ENCODE measurements at places on chromosomes 7 and 10.
A peak's percentile ranks its signal among the peaks of the same experiment; 100 is the strongest.

GRCh38 chr10:97356318-97356914 is 21.9 kb upstream of the FRAT2 start:
- DNase-seq: no peak

DNA sequence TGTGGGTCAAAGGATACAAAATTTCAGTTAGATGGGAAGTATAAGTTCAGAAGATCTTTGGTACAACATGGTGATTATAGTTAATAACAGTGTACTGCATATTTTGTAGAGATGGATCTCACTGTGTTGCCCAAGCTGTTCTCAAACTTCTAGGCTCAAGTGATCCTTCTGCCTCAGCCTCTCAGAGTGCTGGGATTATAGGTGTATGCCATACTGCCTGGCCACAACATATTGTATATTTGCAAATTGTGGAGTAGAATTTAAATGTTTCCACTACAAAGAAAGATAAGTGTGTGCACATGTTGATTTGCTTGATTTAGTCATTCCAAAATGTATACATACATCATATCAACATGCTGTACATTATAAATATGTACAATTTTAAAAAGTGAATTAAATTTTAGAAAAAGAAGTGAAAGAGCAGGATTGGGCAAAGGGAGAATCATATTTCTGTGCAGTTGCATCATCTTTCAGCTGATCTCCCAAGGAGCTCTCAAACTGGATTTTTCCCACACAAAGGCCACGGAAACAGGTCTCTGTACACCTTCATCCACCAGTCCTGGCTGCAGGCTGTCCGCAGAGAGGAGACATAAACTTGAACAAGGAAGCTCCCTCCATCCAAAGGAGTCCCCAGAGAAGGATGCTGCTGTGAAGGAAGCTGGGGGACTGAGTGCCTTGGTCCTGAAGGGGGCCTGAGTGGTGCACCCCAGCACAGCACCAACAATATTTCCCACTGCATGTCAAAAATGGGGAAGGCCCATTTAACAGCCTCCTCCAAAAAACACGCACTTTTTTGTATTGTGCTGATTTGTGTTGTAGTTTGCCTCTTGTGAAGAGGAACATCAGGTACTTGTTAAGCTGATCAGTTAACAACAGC is 217.1 kb upstream of the GHITM start:
- DNase-seq: no peak

- DNase-seq: peak; percentile 78
These were observed 58.4 kb downstream of the CHCHD3 start for GRCh38 chr7:133023370-133024071.

GRCh38 chr10:102327002-102327401 is 68.5 kb upstream of the NFKB2 start:
- no peak for DNase-seq

- no peak for DNase-seq
These were observed 203.3 kb downstream of the SDK1 start for GRCh38 chr7:3504384-3504783.

GRCh38 chr7:84399661-84400060 is 205.1 kb upstream of the SEMA3A start:
- DNase-seq: no peak

DNA sequence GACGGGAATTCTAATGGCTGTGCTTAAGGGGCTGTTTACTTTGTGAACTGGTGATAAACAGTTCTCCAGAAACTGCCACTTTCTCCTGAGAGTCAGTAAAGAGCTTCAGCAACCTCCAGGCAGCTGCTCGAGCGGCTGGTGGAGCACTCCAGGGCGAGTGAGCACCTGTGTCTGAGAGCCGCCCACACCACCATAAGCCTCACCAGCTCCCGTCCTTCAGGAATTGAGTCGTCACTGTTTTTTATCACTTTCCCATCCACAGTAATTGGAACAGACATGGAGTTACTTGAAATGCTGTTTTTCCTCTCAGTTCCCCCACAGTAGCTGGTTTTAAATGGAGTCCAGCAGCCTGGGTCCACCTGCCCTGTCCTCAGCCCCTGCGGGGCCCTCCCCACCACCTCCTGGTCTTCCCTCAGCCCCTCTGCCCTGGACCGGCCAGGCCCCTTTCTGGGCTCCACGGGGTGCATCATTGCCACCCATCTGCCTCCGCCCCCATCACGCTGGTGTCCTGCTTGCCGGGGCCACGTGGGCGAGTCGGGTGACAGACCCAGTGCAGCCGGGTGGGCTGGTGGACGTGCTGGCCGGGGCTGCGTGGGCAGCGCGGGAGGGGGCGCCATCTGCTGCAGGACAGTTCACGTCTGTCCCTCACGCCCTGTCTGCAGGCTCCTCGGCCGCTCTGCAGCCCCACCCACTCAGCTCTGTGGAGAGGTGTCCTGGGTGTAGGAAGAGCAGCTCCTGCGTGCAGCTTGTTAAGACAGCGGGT is 56.0 kb downstream of the NKX6-2 start:
- DNase-seq: no peak

DNA sequence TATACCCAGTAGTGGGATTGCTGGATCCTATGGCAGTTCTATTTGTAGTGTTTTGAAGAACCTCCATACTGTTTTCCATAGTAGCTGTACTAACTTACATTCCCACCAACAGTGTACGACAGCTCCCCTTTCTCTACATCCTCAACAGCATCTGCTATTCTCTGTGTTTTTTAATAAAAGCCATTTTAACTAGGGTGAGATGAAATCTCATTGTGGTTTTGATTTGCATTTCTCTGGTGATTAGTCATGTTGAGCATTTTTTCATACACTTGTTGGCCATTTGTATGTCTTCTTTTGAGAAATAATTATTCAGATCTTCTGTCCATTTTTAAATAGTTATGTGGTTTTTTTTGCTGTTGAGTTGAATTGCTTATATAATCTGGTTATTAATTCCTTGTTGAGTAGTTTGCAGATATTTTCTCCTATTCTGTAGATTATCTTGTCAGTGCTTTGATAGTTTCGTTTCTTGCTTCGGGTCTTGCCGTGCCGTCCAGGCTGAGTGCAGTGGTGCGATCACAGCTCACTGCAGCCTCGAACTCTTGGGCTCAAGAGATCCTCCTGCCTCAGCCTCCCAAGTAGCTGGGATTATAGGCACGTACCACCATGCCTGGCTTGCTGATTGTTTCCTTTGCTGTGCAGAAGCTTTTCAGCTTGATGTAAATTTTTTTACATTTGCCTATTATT is 12.0 kb downstream of the MTG1 start:
- DNase-seq: no peak

DNA sequence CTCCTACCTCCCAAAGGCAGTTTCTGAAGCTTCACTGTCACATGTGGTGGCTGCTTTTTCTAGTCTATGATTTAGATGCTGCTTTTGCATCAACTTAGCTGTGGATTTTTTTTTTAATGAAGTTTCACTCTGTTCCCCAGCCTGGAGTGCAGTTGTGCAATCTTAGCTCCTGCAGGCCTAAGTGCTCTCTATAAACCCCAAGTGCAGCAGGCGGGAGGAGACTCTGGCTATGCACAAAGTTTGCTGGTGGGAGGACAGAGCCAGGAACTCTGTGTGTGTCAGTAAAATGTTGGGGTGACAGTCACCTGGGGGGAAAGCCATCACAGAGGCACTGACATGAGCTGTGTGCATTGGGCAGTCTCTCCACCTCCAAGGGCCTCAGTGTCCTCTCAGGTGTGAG is 138.8 kb upstream of the FAM20C start:
- DNase-seq: no peak

- DNase-seq: no peak
These were observed 1081.6 kb downstream of the TYW1 start for GRCh38 chr7:68078157-68078710.

DNA sequence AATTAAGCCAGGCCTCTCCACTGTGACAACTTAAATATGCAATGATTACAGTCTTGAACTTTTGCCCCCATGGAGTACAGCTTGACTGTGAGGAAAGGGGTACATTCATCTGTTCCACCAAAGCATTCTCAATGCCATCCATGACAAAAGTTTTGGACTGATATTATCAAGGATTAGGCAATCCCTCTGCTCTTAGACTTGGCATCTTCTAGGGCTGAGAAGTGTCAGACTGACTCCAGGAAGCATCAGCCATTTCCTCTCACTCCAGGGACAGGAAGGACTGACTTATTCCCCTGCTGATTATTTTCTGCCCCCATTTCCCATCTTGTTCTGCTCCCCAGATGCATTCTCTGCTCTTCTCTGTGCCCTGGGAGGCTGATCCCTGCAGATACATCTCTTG is 69.7 kb downstream of the ZNF365 start:
- no peak for DNase-seq

GRCh38 chr7:143369678-143370651 is 7.5 kb upstream of the FAM131B start:
- DNase-seq: no peak

DNA sequence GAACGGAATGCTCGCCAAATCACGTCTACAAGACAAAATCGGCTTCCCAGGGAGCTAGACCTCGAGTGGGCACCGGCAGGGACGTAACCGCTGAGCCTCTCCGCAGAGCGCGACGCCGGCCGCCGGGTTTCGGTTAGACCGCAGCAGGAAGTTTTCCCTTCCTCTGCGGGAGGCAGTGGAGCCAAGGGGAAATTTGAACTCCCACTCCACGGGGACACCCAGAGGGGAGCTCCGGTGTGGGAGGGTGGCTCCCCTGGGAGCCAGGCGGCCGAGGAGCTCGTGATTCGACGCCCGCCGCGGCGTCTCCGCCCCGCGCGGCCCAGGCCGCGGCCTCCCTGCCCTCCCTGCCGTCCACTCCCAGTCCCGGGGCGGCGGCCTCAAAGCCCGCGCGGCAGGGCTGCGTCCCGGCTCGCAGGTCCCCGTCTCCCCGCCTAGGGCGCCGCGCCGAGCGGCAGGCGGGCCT is 426 bp downstream of the SYPL1 start:
- no peak for DNase-seq

DNA sequence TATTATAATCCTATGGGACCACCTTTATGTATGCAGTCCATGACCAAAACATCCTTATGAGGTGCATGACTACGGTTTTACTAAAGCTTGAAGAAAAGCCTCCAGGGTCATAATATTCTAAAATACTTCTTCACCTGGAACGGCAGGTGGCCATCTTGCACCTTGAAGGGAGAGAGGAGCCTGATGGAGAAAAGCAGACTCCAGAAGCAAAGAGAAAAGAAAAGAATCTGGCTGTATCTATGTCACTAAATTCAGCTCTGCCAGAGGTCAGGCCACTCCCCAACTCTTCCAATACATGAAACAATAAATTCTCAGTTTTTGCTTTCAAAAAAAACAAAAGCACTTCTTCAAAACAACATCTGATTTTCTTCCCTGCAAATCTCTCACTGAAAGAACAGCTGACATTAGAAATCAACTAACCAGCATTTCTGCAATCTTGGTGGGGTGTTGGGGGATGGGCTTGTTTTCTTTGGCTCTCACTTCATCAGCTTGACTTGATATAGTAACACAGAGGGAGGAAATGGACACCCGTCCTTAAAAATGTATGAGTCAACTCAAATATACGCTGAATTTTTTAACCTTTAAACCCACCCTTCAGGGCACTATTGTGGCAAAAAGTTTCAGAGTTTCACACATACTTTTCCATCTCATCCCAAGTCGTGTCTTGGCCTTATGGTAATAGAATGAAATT is 21.7 kb downstream of the HIBADH start:
- peak; percentile 46 for DNase-seq

- no peak for DNase-seq
These were observed 87.0 kb downstream of the NEUROD6 start for GRCh38 chr7:31253532-31253931.

- no peak for DNase-seq
These were observed 498.7 kb upstream of the MKI67 start for GRCh38 chr10:128624656-128625530.

GRCh38 chr10:132479024-132479602 is 58.5 kb upstream of the INPP5A start:
- DNase-seq: no peak

DNA sequence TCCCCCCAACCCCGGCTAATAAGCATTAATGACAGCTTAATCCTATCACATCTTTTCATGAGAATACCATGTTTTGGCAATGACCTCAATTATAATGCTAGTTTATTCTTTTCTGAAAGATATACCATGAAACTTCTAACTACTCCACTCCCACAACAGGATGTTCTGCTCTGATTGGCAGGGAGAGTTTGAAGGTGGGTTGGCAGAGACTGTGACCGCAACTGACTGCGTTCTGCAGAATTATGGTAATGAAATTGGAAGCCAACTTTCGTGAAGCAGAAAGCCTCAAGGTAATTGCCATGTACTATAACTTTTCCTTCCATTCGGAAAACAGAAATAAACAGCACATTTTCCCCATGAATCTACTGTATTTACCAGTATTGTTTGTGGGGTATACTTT is 288.2 kb upstream of the SEMA3D start:
- no peak for DNase-seq

GRCh38 chr10:73989594-73990150 is 8.2 kb upstream of the VCL start:
- DNase-seq: no peak

- DNase-seq: no peak
These were observed 471.7 kb downstream of the AUTS2 start for GRCh38 chr7:70069977-70070376.

GRCh38 chr7:142323706-142324105 is 65.8 kb upstream of the PRSS58 start:
- no peak for DNase-seq

DNA sequence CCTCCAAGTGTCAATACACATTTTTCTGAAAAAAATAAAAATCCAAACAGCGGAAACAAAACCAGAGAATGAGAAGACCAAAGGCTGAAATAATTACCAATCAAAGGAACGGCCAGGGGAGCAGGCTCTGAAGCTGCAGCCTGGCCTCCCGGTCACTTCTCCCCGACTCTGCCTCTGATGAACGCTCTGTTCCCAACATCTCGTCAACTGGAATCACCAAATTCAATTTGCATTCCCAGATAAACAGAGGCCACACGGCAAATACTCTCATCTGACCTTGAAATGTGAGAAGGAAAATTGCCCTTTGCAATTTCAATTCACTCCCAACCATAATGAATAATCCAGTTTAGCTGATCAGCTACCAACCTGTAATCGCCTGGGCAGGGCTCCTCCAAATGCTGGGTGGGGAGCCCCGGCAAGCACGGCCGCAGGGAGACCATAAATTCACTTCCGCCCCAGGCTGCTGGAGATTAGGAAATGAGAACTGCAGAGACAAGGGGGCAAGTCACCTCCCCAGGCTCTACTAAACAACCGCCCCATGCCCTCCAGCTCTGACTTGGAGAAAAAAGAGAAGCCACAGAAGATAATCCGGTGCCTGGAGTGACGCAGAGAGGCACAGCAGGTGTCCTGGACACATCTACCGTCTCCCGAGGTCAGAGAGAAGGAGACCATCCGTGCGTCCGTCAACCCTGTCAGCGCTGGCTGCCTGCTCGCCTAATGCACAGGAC is 153.2 kb downstream of the MAD1L1 start:
- DNase-seq: no peak

DNA sequence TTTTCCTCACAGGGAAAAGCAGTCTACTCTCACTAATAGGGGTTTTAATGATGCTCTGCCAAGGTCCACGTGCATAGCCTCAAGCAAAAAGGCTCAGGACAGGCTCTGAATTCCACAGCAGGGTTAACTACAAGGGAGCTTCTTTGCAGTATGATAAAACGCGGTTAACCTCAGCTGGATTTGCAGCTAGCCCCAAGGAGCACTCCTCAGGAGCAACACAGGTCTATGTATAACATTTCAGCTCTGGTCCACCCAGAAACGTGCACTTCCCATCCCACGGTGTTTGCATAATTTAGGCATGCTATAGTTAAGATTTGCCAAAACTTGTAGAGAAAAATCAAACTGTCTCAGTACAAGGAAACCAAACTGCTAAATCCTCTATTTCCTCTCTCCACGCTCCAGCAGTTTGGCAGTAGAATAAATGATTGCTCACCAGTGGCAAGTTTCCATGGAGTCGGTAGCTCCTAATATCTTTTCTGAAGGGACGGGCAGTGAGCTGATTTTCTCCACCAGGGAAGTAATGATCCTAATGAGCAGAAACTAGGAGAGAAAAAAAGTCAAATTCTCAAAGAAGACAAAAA is 13.1 kb upstream of the ASB4 start:
- DNase-seq: no peak

- DNase-seq: no peak
These were observed at the start of gene CACNB2 for GRCh38 chr10:18140149-18140956. Gene CACNB2 (plus strand): TSS chr10:18140424.

All from retinal pigment epithelial cell (primary cell).